Stimulated activated CD4-positive, alpha-beta T cell treated with anti-CD3 and anti-CD28 coated beads, Interleukin-15, amount 100 ng/mL, for 1 hour (primary cell): ENCODE measurements at places on chromosomes 5 and 9.

DNA sequence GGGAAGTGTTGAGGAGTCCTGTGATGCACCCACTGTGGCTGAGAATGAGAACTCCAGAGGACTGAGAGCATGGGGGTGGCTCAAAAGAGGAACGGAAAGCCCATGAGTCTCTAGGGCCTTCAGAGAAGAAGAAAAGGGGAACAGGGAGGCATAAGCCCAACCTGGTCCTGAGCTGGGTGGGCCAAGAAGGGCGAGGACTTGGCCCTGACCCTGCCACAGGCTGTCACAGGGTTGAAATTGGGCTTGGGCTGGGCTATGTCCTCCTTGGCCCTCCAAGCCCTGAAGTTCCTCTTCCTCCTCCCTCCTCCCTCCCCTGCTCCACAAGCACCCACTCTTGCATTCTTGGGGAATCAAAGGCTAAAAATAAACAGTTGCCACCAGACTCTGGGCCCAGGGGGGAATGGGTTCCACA, 49.3 kb upstream of the PPARGC1B start:
- no peak for DNase-seq

- peak; percentile 91 for DNase-seq
Observed at GRCh38 chr5:177554474-177555111, at the start of gene FAM193B. FAM193B (minus strand) TSS chr5:177554563; CDS start chr5:177554458, 105 bp downstream.

DNA sequence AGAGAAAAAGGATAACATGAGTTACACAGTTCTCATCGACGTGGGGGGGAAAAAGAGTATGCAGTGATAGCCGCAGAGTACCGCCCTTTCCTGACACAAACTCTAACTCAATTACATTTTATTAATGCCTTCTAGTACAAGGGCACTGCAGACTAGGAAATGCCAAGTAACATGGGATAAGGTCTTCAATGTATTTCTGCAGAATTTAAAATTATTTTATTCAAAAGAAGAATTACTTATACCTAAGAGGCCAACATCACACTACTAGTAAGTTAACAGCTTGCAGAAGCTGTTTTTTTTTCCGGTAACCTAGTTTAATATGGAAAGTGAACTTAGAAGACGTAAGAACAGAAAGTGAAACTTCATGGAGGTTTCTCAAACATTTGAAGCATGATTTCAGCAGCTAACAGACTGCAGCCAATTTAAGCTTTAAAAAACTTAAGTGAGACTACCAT, 3.9 kb downstream of the SETX start:
- no peak for DNase-seq

- DNase-seq: no peak
Observed at GRCh38 chr5:137501846-137502406, 2.8 kb upstream of the SPOCK1 start.

DNA sequence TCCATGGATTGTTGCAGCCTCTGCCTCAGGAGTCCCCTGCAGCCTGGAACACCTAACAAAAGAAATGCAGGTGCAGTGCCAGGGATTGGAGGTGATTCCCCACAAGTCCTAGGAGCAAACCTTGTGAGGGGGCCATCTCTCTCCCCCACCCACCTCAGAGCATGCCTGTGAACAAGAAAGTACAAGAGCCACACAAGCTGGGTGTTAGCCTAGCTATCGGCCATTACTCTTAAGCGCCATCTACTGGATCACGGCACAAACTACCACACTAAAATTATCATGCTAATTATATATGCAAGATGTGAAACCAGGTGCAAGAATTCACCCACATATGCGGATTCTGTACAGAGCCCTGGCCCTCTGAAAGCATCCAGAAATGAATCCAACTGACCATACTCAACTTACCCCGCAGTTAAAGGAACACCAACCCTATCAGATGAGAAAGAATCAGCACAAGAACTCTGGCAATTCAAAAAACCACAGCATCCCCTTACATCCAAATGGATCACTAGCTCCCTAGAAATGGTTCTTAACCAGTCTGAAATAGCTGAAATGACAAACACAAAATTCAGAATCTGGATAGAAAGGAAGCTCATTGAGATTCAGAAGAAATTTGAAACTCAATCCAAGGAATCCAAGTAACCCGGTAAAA, 16.5 kb upstream of the PRSS3 start:
- DNase-seq: peak; percentile 5

GRCh38 chr9:1354606-1355005, 304.4 kb downstream of the DMRT2 start:
- no peak for DNase-seq

DNA sequence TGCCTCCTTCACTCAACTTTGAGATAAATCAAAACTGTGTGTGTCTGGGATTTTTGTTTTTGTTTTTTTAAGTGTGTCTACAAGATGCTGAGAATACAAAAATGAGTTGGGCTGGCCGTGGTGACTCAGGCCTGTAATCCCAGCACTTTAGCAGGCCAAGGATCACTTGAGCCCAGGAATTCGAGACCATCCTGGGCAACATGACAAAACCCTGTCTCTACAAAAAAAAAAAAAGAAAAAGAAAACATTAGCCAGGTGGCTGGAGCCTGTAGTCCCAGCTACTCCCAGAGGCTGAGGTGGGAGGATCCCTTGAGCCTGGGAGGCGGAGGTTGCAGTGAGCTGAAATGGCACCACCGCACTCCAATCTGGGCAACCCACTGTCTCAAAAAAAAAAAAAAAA, 21.0 kb downstream of the HNRNPK start:
- DNase-seq: no peak

- no peak for DNase-seq
Observed at GRCh38 chr9:19320495-19320894, 59.5 kb downstream of the RPS6 start.

DNA sequence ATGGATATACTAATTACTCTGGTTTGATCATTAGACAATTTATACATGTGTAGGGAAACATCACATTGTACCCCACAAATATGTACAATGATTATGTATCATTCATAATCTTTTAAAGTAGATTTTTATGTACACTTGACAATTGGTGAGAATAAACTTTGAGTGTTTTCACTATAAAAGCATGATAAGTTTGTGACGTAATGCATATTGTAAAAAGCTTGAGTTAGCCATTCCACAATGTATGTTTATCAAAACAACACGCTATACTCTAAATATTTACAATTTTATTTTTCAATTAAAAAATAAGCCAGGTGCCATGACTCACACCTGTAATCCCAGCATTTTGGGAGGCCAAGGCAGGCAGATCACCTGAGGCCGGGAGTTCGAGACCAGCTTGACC, 360.1 kb upstream of the ITGA1 start:
- no peak for DNase-seq

DNA sequence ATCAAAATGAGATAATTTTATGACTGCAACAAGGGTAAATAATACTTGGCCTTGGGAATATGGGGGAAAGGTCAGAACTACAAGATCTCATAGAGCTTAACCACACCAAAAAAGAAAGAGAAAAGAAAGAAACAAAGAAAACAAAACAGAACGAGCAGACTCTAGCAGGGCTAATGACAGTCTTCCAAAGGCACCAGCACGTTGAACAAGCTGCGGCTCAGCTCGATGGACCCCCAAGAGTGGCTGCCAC, 689 bp downstream of the AK3 start:
- DNase-seq: no peak

DNA sequence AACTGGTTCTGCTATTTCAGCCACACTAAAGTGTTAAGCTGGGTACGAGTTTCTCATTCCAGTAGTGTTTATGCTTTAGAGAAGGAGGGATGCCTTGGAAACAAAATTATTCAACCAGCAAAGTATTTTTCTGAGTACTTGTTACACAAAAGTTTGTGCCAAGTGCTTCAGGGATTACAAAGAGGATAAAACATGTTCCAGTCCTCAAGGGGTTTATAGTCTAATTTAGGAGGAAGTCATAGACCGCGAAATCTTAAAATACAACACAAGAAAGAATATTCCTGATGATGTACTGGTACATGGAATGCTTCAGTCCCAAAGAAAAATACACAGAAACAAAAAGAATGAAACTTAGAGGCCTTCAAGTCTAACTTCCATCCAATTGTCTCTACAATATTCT, 85.4 kb upstream of the NR4A3 start:
- DNase-seq: no peak

GRCh38 chr9:131214876-131215275, 61.4 kb downstream of the FAM78A start:
- DNase-seq: no peak

GRCh38 chr9:129854588-129855110, 19.4 kb downstream of the USP20 start:
- DNase-seq: no peak

DNA sequence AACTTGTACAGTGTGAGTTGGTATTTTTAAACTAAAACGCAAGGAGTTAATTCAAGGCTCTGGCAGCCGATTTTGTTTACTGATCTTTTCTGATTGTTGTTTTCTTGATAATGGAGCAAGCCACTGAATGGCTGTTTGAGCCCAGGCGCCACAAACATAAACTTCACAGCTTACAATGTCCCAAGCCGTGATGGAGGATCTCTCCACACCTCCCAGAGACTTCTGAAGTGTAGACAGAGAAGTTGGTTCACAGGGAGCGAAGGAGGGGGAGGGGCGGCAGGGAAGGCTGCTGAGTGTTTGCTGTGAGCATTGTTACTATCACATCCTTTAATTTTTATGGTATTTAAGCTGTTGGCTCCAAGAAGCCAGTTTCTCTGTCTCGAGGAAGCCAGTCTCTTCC, 14.7 kb downstream of the ISL1 start:
- DNase-seq: no peak
